T-helper 2 cell treated with Interferon-gamma antibody and Interleukin-4, amounts not matched to agents 5 μg/mL and 100 μg/mL, for 36 hours (primary cell): ENCODE measurements at places on chromosomes 7 and 10.

DNA sequence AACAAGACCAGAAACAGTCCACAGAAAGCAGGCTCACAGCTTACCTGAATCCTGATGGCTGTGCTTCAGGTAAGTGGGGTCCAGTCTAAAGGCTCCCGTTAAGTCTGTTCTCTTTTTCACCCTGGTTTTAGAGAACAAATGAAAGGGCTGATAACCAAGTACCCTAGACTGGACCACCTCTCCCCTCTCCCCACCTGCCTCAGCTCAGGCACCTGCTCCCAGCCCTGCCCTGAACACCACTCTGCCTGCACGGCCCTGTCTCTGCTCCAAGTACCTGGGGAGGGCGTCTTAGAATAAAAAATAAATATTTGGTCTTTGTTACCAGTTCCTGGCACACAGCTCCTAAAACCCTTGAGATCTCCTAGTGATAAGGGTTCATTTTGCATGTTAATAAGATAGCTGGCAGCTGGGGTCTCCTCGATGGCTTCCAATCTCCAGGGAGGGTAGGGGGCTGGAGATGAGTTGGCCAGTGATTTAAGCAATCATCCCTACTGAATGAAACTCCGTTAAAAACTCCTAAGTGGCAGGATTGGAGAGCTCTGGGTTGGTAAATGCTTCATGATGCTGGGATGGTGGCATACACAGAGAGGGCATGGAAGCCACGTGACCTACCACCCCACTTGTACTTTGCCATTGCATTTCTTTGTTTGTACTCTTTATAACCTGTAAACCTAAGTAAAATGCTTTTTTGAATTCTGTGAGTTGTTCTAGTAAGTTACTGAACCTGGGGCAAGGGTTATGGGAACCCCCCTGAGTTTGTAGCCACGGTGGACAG is 29.8 kb upstream of the FIGNL1 start:
- DNase-seq, result no peak

DNA sequence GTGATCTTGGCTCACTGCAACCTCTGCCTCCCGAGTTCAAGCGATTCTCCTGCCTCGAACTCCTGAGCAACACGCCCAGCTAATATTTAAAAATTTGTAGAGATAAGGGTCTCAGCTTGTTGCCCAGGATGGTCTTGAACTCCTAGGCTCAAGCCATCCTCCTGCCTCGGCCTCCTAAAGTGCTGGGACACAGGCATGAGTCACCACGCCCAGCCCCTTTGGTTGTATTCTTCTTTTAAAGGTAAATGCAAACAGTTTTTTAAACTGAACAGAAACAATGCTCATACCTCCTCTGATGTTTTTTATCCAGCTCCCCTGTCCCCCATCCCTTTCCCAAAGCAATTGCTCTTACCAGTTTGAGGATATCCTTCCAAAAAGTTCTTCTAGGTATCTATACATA is 79.5 kb upstream of the DUSP5 start:
- DNase-seq, result no peak

GRCh38 chr10:22339761-22340328 is 5.5 kb upstream of the SPAG6 start:
- no peak for DNase-seq

- DNase-seq, result no peak
Measured at GRCh38 chr10:80272793-80273522, 16.5 kb downstream of the MAT1A start.

- no peak for DNase-seq
Measured at GRCh38 chr10:114704679-114705078, 46.6 kb upstream of the ABLIM1 start.

- DNase-seq, result no peak
Measured at GRCh38 chr7:124688991-124689390, 76.6 kb downstream of the GPR37 start.

- DNase-seq, result no peak
Measured at GRCh38 chr7:90920336-90920735, 324.2 kb downstream of the CDK14 start.

- DNase-seq, result no peak
Measured at GRCh38 chr10:30197186-30197585, 137.8 kb upstream of the JCAD start.

- DNase-seq, result no peak
Measured at GRCh38 chr10:3946234-3947229, 161.5 kb upstream of the KLF6 start.

DNA sequence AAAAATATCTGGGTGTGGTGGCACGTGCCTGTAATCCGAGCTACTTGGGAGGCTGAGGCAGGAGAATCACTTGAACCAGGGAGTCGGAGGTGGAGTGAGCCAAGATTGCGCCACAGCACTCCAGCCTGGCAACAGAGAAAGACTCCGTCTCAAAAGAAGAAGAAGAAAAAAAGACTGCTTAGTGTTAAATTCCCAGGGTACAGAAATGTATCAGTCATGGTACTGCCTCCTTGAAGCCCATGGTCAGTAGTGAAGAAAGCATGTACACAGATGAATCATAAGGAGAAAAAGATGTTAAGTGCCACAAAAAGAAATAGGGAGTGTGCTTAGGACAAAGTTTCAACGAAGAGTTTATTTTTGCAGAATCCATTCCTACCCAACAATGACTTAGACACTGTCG is 62.5 kb upstream of the KMT2E start:
- no peak for DNase-seq

DNA sequence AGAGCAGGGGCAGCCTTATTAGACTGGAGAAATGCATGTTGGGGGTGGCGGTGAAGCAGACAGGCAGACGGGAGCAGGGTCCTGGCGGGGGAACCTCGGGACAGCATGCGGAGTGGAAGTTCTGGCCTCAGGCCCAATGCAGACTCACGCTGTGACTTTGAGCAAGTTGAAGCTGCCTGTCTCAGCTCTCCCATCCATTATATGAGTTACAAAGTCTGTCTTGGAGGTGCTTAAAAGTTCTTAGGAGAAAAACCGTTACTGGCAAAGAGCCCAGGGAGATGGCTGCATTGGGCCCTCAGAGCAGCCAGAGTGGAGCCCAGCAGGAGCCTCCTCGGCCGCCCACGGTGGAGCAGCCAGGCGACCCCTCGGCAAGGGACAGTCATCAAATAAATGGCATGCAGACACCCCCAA is 509.5 kb downstream of the PLXNA4 start:
- no peak for DNase-seq
